ENCODE measurements at places on chromosomes 13 and 19.

DNA sequence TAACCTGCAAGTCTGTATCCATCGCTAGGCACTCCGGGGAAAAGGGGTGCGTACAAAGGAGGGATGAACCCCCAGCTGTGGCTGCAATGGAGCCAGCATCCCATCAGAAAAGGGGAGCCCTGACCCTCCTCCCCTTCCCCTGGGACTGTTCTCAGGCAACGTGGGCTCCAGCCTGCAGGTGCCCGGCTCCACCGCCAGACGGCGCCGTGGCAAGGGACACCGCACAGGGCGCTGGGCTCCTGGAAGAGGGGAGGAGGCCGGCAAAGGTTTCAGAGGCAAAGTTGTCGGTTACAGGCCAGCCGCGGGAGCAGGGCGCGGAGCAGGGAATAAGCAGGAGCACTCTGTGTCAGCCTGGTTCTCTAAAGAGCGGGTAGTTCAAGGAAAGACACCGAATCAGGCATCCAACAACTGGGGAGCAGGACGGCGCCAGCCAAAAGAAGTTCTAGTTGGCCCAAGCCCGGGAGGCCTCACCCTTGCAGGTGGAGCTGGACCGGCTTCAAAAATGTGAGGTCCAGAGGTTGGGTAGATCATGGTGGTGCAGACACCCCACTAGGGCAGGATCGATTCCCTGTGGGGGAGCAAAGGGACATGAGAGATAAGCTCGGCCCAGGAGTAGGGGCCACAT is 53.0 kb upstream of the ATP12A start:
- peak; percentile 87 for DNase-seq

DNA sequence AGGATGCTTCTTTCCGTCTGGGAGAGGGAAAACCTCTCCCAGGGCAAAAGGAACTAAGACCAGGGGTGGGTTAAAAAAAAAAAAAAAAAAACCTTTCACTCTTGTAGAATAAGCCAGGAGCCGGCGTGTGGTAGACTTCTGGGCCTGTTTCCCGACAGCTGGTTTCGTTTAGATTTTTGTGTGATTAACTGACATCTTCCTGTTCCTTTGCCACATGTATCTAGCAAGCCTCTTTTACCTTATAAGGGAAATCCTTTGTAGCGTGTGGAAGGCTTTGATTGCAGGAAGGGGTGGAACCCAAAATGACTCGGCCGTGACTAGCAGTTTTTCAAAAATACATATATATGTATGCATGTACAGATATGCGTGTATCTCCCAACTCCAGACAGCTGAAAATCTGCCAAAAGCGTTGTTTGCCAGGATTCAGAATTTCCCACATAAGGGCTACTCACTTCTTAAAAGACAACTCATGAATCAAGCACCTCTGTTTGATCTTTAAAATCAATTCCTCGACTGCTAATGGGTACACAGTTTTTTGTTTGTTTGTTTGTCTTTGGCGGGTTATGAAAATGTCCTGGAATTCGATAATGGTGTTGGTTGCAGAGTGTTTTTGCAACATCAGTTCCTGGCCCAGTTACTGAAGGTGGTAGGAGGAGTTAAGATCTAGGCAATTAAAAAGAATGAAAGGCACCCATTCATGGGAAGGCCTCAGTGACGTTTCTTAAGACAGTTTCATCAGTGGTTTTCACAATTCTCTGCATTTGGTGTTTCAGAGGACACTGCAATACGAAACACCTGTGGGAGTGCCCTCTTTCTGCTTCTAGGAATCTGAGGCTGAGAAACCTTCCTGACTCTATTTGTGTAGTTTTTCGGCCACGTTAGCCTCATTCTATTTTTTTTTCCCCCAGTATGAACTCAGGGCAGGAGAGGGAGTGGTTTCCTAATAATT is 2.7 kb downstream of the TPM4 start:
- no peak for DNase-seq

- no peak for DNase-seq
Measured at GRCh38 chr13:91078093-91078679, 269.3 kb upstream of the MIR17HG start.

- no peak for DNase-seq
Measured at GRCh38 chr13:44739120-44739519, 163.0 kb upstream of the TSC22D1 start.

DNA sequence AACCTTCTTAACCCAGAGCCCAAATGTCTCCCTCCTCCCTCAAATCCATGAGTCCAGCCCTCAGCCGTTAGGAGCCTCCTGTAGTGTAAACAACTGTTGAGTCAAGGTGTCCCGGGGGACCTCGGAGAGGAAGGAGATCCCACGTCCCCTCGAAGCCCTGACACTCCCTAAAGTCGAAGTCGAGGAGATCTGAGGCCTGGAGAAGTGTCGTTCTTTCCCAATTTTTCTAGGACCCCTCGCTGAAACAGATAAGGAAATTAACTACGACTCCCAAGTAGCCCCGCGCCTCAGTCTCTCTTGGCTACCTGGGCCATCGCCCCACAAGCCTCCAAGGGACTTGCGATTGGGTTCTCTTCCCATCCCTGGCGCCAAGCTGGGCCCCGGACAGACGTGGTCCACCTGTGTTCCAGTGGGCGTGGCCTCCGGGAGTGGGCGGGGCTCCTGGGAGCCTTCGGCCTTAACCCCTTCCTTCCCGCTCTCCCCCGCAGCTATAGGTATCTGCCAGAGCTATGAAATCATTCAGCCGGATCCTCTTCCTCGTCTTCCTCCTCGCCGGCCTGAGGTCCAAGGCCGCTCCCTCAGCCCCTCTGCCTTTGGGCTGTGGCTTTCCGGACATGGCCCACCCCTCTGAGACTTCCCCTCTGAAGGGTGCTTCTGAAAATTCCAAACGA is 869 bp downstream of the GFY start:
- DNase-seq: peak; percentile 96

GRCh38 chr13:49532593-49532992 is 36.8 kb downstream of the PHF11 start:
- DNase-seq: no peak

DNA sequence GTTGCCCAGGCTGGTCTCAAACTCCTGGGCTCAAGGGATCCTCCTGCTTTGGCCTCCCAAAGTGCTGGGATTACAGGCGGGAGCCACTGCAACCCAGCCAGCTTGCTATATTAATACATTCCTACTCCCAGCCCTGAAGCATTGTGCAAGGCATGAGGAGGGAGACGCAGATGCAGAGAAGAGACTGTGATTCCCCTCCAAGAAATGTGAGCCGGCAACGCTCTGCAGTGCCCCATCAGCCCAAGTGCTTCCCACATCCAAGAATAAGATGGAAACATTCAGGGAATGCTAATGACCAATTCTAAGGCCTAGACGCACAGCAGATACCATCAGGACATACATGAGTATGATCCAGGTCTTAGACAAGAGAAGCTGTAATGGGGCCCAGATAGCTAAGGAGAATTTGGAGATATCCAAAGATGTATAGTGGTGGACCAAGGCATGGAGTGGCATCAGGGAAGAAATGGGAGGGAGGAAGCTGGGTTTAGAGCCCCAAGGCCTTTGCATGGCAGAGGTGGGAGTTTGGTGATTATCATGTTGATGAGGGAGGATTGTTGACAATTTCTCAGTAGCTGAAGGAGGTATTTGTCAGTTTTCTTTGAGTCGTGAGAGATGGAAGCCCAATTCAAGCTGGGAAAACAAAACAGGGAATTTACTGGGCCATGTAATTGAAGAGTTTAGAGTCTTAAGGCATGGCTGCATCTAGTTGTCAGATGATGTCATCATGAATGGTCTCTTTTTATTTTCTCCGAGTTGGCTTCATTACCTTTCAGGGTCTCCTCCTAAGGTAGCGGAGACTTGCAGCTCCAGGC is 2.9 kb downstream of the PPM1N start:
- DNase-seq: no peak

Measured in H9 (cell line).